ENCODE measurements at places on chromosomes 6 and 20.

GRCh38 chr6:71408787-71409723, 120.4 kb downstream of the OGFRL1 start:
- no peak for DNase-seq

DNA sequence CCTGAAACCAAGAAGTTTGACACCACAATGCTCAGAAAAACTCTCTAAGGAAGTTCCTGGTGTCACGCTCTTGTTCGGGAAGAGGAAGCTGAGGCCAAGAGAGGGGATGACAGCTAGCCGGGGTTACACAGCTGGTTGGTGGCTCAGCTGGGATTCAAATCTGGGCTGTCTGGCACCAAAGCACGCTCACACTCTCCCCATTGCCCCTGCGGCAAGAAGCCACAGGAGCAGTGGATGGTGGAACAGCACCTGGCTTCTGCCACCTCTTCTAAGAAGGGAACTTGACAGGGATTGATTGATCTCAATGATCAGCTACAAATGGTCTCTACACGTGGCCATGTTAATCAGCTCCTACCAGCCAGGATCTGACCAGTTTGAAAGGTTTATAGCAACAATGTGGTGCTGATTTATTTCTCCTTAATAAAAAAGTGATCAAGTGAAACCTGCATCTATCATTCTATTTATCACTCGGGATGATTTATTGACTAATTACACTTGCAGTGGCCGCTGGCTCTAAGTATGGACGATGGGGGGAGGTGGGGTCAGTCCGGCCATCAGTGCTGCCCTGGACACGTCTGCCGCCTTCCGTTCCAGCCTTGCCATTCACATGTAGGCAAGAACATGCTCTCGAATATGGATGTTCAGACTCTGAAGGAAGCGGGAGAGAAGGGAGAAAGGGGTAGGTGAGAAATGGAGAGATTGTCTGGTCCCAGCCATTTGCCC, 71.9 kb upstream of the TOP1 start:
- DNase-seq, result no peak

GRCh38 chr6:44203955-44204354, 12.8 kb upstream of the MYMX start:
- DNase-seq, result no peak

GRCh38 chr20:3222635-3223600, 13.6 kb downstream of the ITPA start:
- DNase-seq, result no peak

GRCh38 chr6:132715204-132715603, 1.3 kb upstream of the VNN1 start:
- no peak for DNase-seq

- no peak for DNase-seq
These were observed 5.5 kb downstream of the ERGIC3 start for GRCh38 chr20:35547329-35547728.

DNA sequence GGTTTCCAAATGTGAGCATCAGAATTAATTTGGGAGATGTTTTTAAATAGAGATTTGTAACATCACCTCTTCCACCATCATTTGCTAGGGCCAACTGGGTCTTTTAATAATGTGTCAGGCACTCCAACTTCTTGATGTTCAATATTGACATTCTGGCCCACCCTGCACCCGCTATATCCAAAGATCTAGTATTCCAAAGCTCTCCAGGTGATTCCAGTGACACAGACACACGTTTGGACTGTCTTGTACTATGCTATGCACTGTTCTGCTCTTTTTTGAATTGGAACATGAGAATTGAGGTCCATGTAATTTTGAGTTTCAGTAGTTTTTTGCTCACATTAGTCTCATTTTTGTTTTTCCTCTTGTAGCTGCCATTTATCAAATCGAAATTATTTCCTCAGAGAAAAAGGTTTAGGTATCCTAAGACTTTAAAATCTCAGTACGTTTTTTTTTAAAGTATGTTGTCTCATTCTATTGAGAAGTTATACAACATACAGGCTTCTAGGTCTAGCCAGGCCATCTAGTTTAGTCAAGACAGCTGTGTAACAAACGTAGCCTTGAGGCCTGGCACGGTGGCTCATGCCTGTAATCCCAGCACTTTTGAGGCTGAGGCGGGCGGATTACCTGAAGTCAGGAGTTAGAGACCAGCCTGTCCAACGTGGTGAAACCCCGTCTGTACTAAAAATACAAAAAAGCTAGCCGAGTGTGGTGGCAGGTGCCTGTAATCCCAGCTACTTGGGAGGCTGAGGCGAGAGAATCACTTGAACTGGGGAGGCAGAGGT, 3.1 kb downstream of the BICRAL start:
- DNase-seq, result no peak

DNA sequence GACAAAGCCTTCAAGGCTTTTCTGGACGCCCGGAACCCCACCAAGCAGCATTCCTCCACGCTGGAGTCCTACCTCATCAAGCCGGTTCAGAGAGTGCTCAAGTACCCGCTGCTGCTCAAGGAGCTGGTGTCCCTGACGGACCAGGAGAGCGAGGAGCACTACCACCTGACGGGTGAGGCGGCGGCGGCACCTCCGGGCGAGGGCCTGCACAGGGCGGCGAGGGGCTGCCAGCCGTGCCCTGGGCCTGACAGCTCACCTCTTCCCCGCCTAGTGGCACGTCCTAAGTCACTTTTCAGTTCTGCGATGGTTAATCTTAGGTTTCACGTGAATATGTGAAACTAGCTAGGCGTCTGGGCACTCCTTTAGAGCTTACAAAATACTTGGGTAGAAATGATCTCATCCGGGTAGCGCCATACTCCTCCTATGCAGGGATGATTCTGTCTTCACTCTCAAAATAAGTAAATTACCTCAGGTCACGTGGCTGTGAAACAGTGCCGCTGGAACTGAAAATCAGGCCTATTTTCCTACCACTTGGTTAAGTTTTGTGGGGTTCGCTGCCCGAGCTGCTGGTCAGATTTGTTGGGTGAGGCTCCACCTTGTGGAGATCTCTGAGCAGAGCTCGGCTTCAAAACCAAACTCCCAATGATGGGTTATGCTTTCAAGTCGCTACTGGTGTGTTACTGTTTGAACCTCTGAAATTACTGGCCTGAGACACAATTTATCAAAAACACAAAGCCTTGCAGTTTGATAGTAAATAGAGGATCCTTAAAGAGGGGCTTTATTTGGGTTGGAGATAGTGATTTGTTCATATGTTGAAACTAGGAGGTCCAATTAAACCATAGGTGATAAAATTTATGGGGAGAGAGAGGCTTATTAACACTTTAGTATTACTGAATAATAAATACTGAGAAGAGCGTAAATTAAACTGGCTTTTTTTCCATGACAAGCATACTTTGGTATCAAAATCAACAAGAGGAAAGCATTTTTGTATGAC, 15.5 kb upstream of the CLDN20 start:
- DNase-seq, result no peak

GRCh38 chr20:4805663-4806449, 84.1 kb downstream of the PRND start:
- no peak for DNase-seq

DNA sequence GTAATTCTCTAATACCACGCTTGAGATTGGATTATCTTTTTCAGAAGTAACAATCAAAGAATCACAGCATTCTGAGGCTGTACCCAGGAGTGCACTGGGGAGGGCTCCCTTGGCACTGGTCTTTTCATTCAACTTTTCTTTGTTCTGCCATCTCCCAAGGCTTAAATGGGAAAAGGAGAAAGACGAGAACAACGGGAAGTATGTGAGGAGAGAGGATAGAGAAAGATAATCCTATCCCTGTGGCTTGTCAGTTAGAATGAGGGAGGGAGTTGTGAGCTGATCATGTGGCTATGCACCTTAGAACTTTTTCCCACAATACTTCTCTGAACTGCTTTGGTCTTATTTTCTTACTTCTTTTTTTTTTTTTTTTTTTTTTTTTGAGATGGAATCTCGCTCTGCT, 83.1 kb downstream of the CAP2 start:
- no peak for DNase-seq

- no peak for DNase-seq
These were observed 76.6 kb upstream of the STXBP5 start for GRCh38 chr6:147127587-147127986.

DNA sequence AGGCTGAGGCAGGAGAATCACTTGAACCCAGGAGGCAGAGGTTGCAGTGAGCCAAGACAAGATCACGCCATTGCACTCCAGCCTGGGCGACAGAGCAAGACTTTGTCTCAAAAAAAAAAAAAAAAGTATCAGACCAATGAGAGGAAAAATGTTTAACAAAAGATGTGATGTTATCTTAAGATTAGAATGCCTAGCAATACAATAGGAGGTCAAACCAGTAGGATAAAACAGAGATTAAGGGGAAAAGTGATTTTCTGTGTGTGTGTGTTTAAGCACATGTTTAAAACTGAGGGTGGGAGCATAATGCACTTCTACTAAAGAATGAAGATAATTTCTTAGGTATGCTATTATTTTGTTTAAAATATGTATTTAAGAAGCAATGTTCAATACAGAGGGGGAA, 17.9 kb downstream of the COL19A1 start:
- DNase-seq, result no peak

DNA sequence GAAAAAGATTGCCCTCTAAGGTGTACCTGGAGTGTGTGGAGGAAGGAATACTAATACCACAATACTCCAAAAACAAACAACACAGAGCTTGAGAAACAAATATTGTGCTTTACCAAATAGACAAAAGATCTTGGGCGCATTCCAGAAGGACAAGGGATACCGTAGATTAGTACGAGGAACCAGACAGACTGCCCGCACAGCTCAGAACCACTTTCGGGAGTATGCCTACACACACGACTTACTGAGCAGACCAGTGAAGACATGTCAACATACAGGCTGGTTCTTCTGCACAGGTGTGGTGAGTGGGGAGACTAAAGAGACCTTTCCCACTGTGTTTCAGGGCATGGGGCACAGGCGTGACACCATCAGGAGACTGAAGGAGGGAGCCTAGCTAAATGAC, 15.8 kb upstream of the FOXQ1 start:
- DNase-seq, result no peak

DNA sequence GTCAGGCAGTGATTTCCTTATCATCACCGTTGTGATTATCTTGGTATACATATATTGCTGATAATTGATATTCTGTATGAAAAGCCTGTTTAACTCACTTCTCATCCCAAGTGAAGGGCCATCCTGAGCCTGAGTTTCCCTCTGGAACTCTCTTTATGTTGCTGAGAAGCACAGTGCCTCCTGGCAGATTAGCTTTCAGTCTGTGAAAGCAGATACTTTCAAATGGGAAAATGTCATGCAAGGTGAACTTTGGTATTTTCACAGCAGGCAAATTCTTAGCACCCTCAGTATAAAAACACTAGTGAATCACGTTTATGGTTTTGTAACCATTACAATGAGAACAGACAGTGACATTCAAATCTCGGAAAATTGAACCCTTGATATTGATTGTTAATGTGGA, 151.6 kb downstream of the PRIM2 start:
- DNase-seq, result no peak

GRCh38 chr20:14966808-14967207, 629.4 kb upstream of the FLRT3 start:
- DNase-seq, result no peak

GRCh38 chr20:63087236-63087871, 80.6 kb upstream of the BHLHE23 start:
- no peak for DNase-seq

- no peak for DNase-seq
These were observed 498.2 kb upstream of the CITED2 start for GRCh38 chr6:139872665-139873064.

GRCh38 chr6:75752365-75752764, 3.3 kb downstream of the MYO6 start:
- DNase-seq, result no peak

DNA sequence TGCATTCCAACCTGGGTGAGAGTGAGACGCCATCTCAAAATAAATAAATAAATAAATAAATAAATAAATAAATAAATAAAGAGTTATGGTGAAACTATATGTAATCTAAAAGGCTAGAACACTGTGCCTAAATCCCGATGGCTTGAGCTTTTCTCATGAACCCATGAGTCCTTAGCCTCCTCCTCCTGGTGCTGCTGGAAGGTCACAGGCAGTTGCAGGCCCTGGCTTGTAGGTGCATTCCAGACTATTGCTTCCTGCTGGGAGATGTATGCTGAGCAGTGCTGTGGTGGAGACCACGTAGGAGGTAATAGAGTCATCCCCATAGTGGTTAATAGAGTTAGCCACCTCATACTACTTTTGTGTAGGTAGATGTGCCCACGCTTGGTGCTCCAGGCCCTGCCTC, 12.5 kb downstream of the PTK7 start:
- DNase-seq, result no peak

DNA sequence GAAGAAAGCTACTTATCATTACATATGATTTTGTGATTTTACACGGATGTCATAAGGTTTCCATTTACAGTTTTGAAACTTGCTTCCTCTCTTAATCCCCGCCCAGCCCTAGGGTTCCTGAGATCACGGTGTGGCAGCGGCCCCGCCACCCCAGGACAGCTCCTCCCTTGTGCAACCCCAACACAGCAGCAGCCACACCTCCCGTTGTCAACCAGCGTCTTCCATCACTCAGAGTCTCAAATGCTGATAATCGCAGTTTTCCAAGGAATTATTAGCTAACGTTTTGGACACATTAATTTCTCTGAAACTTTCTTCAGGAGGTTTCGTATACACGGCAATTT, 204.8 kb downstream of the THBS2 start:
- DNase-seq, result no peak

DNA sequence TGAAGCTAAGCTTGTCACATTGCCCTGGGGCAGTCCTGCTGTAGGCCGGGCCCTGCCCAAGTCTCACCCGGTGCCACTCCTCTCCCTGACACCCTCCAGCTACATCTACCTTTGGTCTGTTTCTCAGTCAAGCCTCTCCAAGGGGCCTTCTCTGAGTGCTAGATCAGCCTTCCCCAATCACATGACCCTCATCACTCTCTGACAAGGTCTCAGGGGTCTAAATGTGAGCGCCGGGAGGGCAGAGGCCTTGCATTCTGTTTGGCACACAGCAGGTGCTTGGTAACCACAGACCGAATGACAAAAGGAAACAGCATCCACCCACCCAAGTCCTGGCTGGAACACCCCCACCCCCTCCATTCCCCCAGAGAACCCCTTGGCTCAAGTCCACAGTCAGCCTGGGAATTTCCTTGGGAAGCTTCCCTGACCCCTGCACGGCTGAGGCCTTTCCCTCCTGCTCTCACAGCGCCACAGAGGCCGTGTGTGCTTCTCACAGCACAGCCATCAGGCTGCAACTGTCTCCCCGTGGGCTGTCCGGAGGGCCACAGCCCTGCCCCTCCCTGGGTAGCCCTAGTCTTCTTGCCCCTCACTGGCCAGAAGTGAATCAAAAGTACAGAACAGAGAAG, 32.9 kb downstream of the PKIG start:
- DNase-seq, result no peak

- no peak for DNase-seq
These were observed 101.6 kb upstream of the CARMIL1 start for GRCh38 chr6:25177500-25178028.

GRCh38 chr6:132272776-132273175, 128.5 kb downstream of the MOXD1 start:
- DNase-seq, result no peak

GRCh38 chr6:110328259-110328658, 29.9 kb downstream of the METTL24 start:
- no peak for DNase-seq

- DNase-seq, result no peak
These were observed 92.1 kb downstream of the RIN2 start for GRCh38 chr20:19850198-19850533.

GRCh38 chr6:108359901-108360882, 65.3 kb downstream of the AFG1L start:
- no peak for DNase-seq

Measured in activated CD4-positive, alpha-beta T cell treated with anti-CD3 and anti-CD28 coated beads for 1 hour (primary cell).